GM03348 (cell line): ENCODE measurements at places on chromosomes 11 and 22.
A peak's percentile ranks its signal among the peaks of the same experiment; 100 is the strongest.

GRCh38 chr11:1934335-1935155 lies 12.6 kb upstream of the MRPL23 start:
- peak; percentile 9 for DNase-seq

DNA sequence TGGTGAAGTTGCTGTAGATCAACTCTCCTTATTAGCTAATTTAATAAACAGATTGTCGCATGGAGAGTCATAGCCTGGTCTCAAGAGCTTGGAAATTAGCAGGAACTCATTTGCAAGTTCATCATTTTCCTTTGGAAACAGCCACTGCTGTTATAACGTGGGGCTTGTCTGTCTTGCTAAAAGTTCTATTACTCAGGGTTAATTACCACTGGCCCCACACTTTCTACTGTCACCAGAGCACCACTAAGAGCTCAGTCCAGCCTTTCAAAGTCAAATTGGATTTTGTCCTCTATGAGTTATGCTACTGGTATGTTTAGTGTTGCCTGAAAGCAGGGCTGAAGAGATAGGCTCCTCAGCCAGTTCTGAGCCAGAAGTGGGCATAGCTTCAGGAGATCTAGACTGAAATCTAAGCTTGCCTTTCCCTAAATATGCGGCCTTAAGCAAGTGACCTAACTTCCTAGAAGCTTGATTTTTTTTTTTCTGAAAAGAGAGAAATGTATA lies 292.2 kb downstream of the INSC start:
- DNase-seq, result no peak

GRCh38 chr11:21659961-21660360 lies 532.9 kb upstream of the ANO5 start:
- DNase-seq, result no peak

DNA sequence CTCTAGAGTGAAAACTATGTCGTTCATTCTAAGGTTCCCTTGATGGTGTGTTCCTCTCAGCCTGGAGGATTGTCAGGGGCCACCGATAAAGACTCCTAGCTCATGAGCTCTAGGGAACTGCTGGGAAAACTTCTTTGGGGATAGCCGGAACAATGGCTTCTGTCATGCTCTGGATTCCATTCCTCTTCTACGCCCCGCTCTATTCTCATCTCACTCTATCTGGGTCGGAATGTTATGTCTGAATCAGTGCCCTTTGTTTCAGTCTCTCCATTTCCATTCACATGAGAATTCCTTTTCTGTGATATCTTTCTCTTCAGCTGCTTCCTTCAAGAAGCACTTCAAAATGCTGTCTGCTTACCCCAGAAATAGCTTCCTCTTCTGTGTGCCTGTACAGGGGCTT lies 16.9 kb upstream of the SLCO2B1 start:
- no peak for DNase-seq

- no peak for DNase-seq
Measured at GRCh38 chr11:11454671-11455223, 101.7 kb upstream of the CSNK2A3 start.

GRCh38 chr11:22640862-22641261 lies 15.2 kb upstream of the FANCF start:
- no peak for DNase-seq

DNA sequence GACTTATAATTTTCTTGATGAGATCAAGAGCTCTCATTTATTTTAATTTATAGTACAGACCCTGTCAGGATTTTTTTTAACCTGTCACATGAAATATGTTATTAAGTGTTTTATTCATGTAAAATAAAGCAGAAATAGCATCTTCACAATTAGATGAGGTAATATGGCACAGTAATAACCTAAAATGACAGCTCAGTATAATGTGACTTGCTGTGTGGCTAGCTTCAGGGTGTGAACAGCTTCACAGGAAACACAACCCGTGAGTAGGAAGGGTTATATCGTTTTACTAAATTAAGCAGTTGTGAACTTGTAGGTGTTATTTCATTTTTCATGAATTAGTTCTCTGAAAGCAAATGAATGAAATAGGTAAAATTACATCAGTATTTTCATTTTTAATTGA lies 366.9 kb upstream of the CHORDC1 start:
- DNase-seq, result no peak

GRCh38 chr22:43869799-43870198 lies 7.5 kb upstream of the SULT4A1 start:
- no peak for DNase-seq

DNA sequence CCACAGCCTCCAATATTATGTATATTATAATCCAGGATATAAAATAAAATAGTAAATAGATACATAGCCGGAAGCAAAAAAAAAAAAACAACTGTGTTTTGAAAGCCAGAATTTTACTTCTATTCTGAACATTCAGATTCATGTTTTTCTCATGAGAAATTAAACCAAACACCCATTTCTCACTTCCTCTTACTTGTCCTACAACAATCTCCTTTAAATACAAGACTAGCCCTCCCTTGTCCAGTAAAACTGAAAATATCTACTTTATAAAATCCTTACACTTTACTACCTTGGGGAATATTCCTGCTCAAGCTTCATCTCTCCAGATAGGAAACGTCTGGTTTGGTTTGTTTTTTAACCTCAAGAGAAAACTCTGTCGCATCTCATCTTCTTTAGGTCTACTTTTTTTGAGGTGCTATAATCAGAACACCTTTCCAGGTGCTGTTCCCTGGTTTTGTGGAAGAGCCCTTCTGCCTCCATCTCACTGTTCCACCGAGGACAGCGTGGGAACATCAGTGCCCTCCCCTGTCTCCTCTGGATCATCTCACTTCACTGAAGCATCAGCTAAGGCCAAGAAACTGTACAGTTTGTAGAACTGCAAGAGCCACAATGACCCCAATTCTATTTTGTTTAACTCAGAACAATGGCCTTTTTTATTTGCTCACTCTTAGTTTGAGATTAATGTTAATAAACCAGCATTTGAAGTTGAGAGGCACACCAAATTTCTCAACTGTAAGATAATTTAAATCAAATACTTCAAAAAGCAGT lies 82.0 kb upstream of the ARHGAP32 start:
- DNase-seq, result no peak

DNA sequence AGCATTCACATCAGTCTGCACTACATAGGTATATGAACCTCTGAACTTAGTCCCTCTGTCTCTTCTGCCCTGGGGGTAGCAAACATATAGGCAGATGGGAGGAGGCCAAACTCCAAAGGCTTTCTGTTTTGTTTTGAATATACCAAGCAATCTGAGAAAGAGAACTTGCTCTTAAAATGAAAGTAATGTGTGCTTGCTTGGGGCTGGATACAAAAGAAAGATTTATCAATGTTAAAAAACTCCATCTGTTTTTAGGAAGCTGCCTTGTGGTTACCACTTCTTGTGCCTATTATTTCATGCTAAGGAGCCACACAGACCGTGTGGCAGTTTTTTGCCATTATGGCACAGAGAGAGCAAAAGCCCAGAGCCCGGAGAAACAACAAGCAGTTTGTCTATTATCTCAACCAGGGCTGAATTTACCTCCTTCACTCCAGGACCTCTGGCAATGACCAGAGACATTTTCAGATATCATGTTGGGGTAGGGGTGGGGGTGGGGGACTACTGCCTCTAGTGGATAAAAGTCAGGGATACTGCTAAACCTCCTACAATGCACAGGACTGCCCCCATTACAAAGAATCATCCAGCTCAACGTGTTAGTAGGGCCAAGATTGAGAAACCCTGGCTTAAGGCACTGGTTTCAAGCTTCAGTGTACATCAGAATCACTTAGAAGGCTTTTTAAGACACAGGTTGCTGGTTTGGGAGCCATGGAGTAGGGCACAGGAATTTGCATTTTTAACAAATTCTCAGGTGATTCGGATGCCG lies 124.2 kb downstream of the APIP start:
- no peak for DNase-seq

GRCh38 chr11:68341557-68342458 lies 29.4 kb downstream of the LRP5 start:
- DNase-seq, result no peak

DNA sequence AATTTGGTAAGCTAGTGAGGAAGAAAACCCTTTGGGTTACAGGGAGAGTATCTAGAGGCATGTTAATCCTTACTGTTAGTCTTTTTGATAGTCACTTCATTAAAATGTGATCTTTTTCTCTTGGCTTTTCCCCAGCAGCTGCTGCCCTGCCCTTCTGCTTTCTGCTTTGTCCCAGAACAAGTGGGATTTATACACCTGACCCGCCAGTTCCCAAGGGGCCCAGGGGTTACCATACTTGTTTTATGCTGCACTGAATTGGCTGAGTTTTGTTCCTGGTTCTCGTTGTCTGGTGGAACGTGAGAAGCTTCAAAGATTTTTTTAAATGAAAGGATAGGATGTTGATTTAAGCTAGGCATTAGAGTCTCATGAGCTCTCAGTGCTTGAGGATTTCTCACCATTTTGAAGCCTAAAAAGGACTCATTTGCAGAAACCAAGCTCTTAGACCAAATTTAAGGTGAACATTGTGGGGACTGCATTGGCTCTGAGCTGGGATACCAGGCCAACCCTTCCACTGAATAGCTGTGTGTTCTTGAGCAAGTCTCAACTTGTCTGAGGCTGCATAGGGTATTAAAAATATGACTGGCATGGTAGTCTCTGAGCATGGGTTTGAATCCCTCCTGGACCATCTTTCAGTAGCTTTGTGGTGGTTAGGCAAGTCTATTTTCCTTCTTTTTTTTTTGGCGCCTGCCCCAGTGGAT lies 6.6 kb downstream of the LIMK2 start:
- no peak for DNase-seq

DNA sequence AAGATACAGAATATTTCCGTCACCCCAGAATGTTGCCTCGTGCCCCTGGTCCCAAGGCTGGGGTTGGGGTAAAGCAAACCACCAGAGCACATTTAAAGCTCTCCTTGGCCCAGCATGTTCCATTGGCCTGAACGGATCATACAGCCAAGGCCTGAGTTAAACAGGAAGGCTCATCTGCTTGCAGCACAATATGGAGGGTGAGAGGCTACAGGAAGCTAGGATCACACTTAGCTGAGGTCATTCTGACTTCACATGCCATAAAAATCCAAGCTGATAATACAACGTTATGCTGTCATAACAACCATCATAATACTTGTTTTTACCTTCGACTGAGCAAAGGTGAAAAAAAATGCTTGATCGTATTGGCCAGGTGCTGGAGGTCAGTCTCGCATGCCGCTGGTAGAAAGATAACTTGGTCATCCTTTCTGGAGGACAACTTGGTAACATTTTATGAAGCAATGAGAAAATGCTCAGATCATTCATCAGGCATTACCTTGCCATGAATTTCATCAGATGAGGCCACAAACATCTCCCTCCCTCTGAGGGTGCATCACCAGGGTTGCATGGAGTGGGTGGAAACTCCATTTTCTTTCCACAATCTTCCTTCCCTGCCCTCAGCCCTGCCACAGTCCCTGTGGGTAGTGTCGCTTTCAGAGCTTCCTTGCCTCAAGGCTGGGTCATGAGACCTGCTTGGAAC lies 31.9 kb upstream of the RTL6 start:
- DNase-seq, result no peak

- DNase-seq, result no peak
Measured at GRCh38 chr11:1167751-1168231, 10.0 kb downstream of the MUC5AC start.

DNA sequence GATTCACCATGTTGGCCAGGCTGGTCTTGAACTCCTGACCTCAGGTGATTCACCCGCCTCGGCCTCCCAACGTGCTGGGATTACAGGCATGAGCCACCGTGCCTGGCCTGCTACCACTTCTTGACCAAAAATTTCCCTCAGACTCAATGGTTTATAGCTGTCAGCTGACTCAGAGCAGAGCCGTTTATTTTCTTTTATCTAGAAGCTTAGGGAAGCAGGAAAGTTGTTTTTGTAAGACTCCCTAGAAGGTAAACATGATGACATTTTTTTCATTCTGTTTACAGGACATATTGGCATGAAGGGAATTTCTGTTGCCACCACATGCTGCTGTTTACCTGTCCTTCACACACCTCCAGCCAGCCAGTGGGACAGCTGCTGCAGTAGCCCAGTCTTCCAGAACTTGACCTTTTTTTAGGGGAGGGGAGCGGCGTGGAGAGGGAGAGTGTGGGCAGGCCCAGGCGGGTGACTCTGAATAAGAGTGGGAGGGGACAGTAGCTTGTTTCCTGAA lies 56.1 kb upstream of the PTPRJ start:
- DNase-seq, result peak; percentile 36
